Bladder microvascular endothelial cell (primary cell): ENCODE measurements at places on chromosomes 3 and 15. TPM values are rescaled to one million over a fixed set of nuclear protein-coding genes. Genes with fewer than 3 reads are reported as not detected.

Gene CBLB
- total RNA-seq: 7.3 and 32.1 TPM in 2 replicates

Gene TLR9
- under 0.01 and 0.06 TPM in 2 replicates for total RNA-seq

Gene EBLN2
- 3.7 and 9.6 TPM in 2 replicates for total RNA-seq

Gene DZIP3
- total RNA-seq: 3.2 and 6.3 TPM in 2 replicates

Gene ANKRD63
- total RNA-seq: not detected in 2 replicates

Gene TRAIP
- 5.2 and 6.0 TPM in 2 replicates for total RNA-seq

Gene RBP2
- not detected in 2 replicates for total RNA-seq

Gene CHRM5
- 0.31 TPM in 1 of 2 replicates, not detected in the other for total RNA-seq

Gene C2CD4A
- total RNA-seq: under 0.01 and 1.3 TPM in 2 replicates

Gene MST1R
- total RNA-seq: 0.81 and 1.0 TPM in 2 replicates

Gene LMCD1
- total RNA-seq: 20.6 and 32.2 TPM in 2 replicates

Gene DUOXA1
- not detected in 2 replicates for total RNA-seq

Gene GOLGA8S
- total RNA-seq: under 0.01 TPM in 1 of 2 replicates, not detected in the other

Gene ROBO1
- 1.1 and 1.8 TPM in 2 replicates for total RNA-seq

Gene GRAMD1C
- 35.0 and 43.2 TPM in 2 replicates for total RNA-seq

Gene FOXB1
- not detected in 2 replicates for total RNA-seq

Gene ECT2
- total RNA-seq: 27.1 and 27.7 TPM in 2 replicates

Gene LRRC49
- 5.0 and 6.9 TPM in 2 replicates for total RNA-seq

Gene ZFAND6
- 107 and 158 TPM in 2 replicates for total RNA-seq

Gene DNAJA4
- total RNA-seq: 1.9 and 7.3 TPM in 2 replicates

Gene ALPK3
- 9.4 and 104 TPM in 2 replicates for total RNA-seq
